Activated naive CD8-positive, alpha-beta T cell treated with anti-CD3 and anti-CD28 coated beads for 36 hours (primary cell): ENCODE measurements at places on chromosomes 4 and X. TPM values are rescaled to one million over a fixed set of nuclear protein-coding genes. Genes with fewer than 3 reads are reported as not detected.

NXF2B gene
- total RNA-seq = not detected

RHOXF1 gene
- not detected for total RNA-seq

ZAR1 gene
- total RNA-seq = not detected

DNA sequence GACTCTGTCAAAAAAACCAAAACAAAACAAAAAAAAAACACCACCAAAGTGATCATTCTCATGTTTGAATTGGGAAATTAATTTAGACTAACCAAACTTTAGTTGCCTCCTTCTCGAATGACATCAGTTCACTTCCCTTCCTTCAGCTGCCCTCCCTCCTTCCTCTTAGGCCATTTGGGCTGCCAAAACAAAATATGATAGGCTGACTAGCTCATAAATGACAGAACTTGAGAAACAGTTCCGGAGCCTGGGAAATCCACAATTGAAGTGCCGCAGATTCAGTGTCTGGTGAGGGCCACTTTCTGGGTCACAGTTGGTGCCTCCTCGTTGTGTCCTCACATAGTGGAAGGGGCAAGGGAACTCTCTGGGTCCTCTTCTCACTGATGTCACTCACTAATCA, 16.1 kb upstream of the WAS start:
- DNase-seq = no peak

POU4F2 gene
- not detected for total RNA-seq

F11 gene
- total RNA-seq = not detected

DNA sequence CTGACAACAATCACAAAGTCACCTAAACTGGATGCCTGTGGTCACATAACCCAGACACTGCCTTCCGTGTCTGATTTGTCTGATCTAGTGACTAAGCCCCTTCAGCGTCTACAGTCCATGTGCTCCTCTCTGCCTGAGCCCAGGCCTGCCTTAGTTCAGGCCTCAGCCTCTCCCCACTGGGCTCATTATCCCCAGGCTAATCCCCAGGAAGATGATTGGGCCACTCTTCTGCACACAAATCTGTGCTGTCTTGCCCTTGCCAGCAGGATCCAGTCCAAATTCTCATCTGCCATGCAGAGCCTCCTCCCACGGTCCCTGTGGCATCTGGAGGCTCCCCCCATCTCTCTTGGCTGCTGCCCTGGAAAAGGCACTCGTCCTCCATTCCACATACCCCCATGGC, 96.5 kb downstream of the SLC2A9 start:
- no peak for DNase-seq

RIBC1 gene
- total RNA-seq = 1.1 TPM

TLR8 gene
- not detected for total RNA-seq

DNA sequence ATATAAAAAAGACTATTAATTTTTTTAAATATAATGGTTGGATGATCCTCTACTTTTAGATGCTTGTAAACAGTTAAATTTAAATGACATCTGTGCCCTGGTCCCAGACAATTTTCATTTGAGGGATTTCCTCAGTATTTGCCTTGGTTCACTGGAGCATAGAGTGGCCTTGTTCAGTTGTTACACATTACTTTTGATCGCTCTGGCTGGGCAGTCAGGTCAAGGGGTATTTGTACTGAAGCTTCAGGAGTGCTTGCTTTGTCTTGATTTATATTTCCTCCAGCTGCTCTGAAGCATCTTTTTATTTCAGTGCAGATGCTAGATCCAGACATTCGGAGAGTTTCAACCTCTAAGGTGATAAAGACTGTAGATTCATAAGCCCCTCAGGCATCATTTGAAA, 50.0 kb downstream of the COMMD8 start:
- no peak for DNase-seq

DNA sequence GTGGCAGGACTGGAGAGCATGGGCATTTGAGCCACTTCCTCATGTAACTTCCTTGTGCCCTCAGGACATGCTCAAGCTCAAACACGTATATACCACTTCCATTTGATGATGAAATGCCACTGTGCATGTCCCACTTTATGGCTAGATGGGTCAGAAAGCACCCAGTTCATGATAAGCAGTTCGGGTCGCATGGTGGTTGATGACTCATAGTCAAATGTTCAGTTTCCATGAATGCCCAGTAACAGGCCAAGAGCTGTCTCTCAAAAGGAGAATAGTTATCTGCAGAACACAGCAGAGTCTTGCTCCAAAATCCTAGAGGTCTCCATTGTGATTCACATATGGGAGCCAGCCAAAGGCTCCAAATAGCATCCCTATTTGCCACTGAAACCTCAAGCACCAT, 48.9 kb upstream of the SPIN3 start:
- DNase-seq = no peak

STBD1 gene
- total RNA-seq = 0.20 TPM

TMEM31 gene
- total RNA-seq = not detected

DNA sequence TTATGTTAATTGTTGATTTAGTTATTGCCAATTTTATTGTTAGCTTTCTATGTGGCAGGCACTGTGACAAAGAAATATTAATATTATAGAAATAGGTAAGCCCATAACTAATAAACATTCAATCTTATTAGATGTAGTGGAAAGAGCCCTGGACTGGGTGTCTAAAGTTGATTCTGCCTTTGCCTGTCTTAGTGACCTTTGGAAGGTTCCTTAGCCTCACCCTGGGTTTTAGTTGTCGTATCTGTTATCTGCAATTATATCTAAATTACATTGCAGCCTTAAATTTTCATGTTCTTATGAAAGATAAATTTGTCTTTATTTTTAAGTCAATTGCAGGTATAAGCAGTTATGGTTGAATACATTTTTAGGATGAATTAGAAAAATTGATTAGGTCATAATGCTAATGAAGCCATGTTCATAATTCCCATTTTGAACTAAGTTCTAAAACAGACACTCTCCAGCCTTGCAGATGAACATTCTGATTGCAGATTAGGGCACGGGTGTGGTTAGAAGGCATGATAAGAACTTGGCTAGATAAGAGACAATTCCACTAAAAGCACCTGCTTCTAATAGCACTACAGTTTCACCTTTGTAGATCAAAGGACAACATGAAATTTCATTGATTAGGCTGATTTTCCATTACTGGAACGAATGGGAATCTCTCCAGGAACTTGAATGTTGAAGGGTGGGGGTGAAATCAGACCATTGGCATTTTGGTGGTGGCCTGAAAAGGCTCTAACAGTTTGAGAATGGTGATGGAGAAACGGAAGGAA, 17.3 kb upstream of the ENPEP start:
- DNase-seq = no peak

DNA sequence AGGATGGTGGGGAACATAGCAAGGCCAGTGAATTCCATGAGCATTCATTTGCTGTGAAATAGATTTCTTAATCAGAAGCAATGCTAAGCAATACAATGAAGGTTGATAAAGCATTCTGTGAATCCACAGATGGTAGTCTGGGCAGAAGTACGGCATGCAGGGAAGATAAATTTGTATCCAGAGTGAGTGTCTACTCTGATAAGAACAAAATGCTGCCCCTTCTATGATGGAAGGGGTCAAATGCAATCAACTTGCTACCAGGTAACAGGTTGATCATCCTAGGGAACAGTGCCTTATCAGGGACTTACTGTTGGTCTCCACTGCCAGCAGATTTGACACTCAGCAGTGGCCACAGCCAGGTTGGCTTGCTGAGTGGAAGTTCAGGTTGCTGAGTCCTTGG, 189.4 kb downstream of the MAB21L2 start:
- no peak for DNase-seq

DNA sequence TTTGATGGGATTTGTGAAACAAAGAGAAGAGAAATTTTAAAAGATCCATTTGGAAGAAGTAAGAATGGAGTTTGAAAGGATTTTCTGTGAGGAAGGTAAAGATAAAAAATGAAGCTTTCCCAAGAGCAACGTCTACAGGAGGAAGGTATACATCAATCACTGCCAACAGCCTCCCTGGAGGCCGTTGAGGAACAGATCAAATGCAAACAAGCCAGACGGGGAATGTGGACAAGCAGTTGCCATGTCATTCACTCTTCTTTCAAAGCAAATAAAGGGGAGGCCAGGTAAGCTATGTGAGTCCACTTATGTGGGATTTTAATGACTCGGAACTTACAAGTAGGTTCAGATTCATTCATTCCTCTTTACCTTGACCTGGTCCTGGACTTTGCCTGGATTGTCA, 1020.5 kb upstream of the AGA start:
- no peak for DNase-seq

GRCh38 chrX:15911734-15912550, 57.3 kb upstream of the AP1S2 start:
- DNase-seq = no peak

DNA sequence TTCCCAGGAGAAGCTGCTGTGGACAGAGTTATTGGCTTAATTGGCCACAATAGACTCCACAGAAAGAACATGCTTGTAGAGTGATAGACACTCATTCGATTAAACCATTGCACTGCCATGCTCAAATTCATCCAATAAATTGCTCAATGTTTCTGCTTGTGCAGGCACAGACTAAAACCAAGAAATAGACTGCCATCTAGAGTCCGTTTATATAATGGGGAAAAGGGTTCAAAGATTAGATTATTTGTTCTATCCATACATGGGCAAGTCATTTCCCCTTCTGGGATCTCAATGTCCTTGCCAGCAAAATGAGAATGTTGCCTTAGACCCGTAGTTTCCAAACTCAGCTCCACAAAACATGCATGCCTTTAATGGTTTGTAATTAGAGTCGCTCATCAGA, 8.7 kb downstream of the SMIM10 start:
- no peak for DNase-seq

GRCh38 chr4:41185614-41186592, 28.4 kb downstream of the APBB2 start:
- DNase-seq = no peak

DNA sequence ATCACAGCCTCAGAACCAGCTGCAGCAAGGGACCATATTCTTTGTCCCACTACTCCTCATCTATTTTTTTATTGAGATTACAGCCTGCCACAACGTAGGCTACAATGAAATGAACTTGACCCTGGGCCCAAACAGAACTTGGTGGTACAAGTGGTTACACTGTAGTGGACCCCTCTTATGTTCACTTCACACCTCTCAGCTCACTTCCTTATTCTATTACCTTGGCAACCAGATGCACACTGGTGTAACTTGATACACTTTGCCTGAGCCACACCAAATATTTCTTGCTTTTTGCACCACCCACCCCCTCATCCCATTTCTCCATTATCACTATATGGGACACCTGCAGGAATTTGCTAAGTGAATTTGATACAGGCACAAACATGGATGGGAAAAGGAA, 105.8 kb downstream of the CXCL13 start:
- DNase-seq = no peak
